Hematopoietic multipotent progenitor cell treated with erythropoietin and hydrocortisone succinate and interleukin-3 and kit ligand, for 6 days (in vitro differentiated cells): ENCODE measurements at places on chromosomes 4 and X.

DNA sequence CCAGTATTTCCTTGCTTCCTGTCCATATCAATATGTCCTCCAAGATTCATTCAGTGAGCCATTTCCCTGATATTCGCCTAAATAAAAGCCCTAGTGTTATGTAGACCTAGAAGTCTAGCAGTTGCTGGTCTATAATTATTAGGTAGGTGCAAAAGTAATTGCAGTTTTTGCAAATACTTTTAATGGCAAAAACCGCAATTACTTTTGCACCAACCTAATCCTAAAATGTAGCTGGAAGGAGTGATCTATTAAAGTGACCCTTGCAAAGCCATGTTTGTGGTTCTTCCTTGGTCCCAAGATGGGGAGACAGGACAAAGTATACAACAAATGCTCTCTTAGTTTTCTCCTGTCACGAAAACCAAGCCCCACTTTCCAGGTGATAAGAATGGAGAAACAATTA, 193.0 kb downstream of the IDS start:
- DNase-seq, result no peak

DNA sequence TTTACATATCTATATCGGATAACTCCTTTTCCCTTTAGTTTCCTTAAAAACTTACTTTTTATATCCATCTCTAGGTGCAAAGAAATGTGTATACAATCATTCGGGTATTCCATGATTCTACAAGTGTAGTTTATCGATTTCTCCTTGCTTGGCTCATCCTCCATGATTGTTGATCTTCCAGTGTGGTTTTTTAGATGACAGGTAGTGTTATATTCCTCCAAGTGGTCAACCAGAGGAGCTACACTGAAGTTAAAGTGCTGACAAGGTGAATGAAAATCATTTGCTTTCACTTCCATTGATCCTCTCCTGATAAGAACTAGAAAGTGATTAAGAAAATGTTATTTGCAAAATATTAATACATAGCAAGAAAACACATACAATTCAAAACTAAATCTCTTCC, 38.5 kb downstream of the TMEM156 start:
- DNase-seq, result no peak

DNA sequence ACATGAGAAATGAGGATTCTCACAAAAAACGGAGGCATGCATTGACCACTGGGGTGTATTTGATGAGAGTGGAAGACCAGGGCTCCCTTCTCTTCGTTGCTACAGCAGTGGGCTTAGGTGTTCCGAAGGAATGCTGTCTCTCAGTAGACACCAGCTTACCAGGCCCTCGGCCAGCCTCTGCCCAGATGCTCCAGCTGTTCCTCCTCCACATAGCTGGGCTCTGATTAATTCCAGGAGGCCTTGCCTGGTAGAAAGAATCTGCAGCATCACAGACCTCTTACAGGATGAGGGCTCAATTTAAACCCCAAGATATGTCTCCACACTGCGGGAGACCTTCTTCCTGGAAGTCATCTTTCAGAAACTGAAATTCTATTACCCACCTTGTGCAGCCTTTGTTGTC, 346.6 kb upstream of the TENM3 start:
- no peak for DNase-seq

DNA sequence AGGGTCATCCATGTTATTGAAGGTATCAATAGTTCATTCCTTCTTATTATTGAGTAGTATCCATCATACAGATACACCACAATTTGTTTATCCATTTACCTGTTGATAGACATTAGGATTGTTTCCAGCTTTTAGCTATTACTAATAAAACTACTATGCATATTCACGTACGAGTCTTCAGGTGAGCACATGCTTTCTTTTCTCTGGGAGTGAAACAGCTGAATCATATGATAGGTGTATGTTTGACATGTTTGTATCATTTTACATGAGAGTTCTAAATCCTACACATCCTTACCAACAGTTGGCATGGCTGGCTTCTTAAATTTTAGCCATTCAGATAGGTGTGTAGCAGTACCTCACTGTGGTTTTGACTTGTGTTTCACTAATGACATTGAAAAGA, 556.6 kb upstream of the DIPK2B start:
- no peak for DNase-seq

- DNase-seq, result peak; percentile 46
Measured at GRCh38 chrX:386239-386767, 404 bp downstream of the PPP2R3B start.

DNA sequence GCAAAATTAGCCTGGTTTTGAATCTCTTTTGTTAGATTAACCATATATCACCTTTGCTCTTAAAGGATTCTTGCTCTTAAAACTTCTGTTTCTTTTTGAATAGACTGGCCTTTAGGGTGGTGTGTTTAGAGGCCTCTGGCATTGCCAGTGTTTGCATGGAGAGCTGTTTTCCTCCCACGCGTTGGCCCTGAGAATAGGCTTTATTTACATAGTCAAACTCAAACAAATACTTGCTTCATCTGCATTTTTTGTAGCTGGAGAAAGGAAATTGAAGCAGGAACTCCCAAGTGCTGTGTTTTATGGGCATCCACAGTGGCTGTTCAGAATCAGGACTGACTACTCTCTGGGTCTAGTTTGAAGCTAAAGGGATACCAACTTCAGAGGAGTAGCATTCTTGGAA, 2.7 kb downstream of the SHROOM2 start:
- no peak for DNase-seq

DNA sequence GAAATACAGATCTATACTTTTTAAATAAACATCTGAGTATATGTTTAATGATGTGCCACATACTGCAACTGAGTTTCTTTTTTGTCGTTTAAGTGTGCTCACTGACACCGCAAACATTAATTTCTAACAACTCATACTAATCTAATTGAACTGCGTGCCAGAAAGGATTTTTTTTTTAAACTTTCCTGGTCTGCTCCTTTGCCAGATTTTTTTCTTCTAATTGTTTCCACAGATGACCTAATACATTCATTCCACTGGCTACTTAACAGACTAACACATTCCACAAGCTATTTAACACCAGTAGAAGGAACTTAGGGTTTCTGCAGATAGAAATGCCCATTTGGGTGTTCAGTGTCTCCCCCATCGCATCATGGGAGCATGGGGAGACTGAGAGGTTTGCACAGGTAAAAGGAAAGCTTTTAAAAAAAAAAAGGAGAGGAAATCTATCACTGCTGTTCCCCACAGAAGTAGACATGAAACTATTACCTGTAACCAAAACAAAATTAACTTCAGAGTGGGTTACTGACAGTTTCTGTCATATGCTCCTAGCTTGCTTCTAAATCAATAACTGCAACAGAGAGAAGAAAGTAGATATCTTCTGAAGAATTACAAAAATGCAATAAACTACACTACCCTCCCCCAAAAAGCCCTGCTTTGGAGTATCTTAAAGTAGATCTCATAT, 31.6 kb downstream of the SH3KBP1 start:
- DNase-seq, result no peak

DNA sequence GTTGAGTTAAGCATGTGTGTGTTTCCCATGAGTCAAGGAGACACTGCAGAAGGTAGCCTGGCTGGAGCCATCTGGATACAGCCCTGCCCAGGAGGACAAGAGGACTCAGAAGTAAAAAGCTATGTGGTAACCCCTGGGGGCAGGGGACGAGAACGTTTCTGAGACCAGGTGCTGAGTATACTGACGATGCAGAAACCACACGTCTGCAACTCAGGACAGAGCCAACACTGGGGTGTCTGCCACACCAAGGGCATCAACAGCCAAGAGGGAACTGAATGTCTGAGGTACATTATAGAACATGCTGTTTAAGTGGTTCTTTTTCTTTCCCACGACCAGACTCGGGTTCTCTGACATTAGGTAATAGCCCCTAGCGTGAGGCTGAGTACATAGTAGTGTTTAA, 94.1 kb upstream of the GPR34 start:
- no peak for DNase-seq

DNA sequence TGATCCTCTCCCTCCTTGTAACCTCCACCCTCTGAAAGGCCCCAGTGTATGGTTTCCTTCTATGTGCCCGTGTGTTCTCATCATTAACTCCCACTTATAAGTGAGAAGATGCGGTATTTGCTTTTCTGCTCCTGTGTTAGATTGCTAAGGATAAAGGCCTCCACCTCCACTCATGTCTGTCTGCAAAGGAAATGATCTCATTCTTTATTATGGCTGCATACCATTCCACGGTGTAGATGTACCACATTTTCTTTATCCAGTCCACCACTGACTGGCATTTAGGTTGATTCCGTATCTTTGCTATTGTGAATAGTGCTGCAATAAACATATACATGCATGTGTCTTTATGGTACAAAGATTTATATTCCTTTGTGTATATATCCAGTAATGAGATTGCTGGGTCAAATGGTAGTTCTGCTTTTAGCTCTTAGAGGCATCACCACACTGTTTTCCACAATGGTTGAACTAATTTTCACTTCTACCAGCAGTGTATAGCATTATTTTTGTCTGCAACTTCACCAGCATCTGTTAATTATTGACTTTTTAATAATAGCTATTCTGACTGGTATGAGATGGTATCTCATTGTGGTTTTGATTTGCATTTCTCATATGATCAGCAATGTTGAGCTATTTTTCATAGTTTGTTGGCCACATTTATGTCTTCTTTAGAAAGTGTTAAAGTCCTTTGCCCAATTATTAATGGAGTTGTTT, 1030.9 kb downstream of the FSTL5 start:
- DNase-seq, result no peak

- DNase-seq, result peak; percentile 80
Measured at GRCh38 chr4:171846232-171846631, 33.0 kb downstream of the GALNTL6 start.

- no peak for DNase-seq
Measured at GRCh38 chrX:11446336-11446735, 153.1 kb downstream of the AMELX start.

GRCh38 chr4:151603377-151603776, 157.4 kb downstream of the GATB start:
- DNase-seq, result no peak

DNA sequence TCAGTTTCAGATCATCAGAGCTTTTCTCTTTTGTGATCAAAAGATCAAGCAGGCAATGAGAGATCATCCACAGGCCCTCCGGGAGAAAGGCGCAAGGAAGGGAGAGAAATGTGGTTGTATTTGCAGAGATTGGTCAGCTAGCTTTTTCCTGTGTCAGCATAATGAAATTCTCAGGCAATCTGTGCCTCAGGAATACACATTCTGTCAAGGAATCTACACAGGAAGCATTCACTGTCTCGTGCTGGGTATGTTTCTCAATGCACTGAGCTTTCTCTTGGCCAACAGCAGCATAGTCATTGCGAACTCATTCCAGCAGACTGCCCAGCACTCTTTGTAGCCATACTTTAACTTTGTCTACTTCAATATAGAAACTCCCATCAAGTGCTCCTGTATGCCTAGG, 413.7 kb downstream of the PPP3CA start:
- no peak for DNase-seq

- DNase-seq, result no peak
Measured at GRCh38 chrX:41863343-41864203, 59.8 kb downstream of the CASK start.

GRCh38 chrX:54920610-54921426, at the start of gene TRO:
TSS of gene TRO (plus strand) at chrX:54920824. CDS start at chrX:54922247, 1,423 bp downstream.
- no peak for DNase-seq

GRCh38 chrX:21150208-21150607, 224.0 kb upstream of the CNKSR2 start:
- no peak for DNase-seq

DNA sequence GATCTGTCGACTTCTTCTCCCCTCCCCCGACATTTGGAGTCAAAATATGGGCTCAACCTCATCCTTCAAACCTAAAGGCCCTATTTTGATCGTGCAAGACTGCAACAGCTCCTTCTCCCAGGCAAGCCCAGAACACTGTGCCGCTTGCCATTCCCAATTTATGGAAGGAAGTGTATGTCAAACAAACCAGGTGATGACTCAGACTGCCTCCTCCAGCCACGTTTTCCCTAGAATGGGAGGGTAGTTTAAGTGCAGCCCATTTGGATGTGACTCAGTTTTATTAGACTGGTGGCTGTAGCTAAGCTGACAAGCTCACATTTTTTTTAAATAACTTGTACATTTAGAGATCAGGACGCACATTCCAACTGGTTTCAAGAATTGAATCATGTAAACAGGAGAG, 570.4 kb upstream of the DIPK2B start:
- no peak for DNase-seq

DNA sequence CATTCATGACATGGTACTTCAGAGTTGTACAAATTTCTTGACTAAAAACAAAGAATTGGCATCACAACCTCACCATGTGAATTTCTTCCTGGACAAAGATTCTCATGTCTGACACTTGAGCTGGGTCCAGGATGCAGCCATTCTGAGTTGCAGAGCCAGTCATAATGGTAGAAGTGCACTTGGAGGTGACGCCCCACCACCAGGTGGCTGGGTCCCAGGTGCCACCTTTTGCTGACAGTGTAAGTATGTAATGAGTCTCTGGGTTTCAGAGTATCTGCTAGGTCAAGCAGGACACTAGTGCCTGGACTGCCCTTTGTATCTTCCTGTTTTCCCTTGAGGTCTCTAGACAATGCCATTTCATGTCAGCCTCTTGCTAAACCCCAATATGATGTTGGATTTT, 36.6 kb upstream of the WDR1 start:
- no peak for DNase-seq

DNA sequence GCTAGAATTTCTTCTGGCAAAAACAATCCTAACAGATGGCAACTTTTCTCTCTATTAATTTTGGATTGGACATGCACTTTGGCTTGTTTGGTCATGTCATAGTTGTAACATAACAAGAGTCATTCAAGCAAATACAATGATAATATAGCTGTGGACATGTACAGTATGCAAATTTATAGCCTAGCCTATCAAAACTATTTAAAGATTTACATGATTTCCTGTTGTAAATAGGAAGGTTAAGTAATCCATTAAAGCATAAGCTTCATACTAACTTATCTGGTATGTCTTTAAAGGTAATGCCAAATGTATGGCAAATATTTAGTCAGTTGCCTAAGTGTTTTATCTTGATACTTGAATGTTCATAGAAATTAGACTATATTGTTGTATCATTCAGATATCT, 45.3 kb downstream of the RPA4 start:
- no peak for DNase-seq

GRCh38 chrX:148298737-148299136, 201.7 kb upstream of the AFF2 start:
- peak; percentile 14 for DNase-seq

- DNase-seq, result no peak
Measured at GRCh38 chr4:24984602-24985532, 45.9 kb downstream of the LGI2 start.

- DNase-seq, result no peak
Measured at GRCh38 chr4:85423431-85423830, 51.5 kb upstream of the ARHGAP24 start.

- DNase-seq, result no peak
Measured at GRCh38 chrX:137430301-137430700, 135.6 kb upstream of the ZIC3 start.

DNA sequence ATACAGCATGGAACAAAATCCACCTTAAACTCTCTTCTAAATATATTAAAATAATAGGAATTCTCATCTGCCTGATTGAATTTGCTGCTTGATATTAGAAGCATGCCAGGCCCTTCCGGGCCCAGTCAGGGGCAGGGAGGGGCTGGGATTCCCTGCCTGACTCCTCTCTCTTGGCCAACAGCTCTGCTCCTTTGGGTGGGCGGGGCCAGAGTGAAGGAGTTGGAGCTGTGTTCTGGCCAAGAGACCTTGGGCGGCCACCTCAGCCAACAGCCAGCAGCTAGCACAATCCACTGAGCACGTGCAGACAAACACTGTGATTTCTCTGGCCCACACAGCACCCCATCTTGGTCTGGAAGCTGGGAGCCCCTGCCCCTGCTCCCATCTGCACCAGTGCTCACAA, 140.3 kb downstream of the PJA1 start:
- DNase-seq, result no peak

GRCh38 chr4:74330295-74330750, 22.1 kb downstream of the EPGN start:
- DNase-seq, result peak; percentile 94

- no peak for DNase-seq
Measured at GRCh38 chr4:57465321-57466056, 355.3 kb upstream of the IGFBP7 start.
